Stimulated activated CD4-positive, alpha-beta T cell treated with anti-CD3 and anti-CD28 coated beads, Interleukin-1b, Interleukin-23, amount 100 ng/mL, for 24 hours (primary cell): ENCODE measurements at places on chromosomes 11 and 22.

GRCh38 chr11:102703826-102704493, 1.6 kb downstream of the MMP27 start:
- no peak for DNase-seq

- DNase-seq = no peak
Observed at GRCh38 chr22:44359496-44360110, 46.9 kb upstream of the SHISAL1 start.

DNA sequence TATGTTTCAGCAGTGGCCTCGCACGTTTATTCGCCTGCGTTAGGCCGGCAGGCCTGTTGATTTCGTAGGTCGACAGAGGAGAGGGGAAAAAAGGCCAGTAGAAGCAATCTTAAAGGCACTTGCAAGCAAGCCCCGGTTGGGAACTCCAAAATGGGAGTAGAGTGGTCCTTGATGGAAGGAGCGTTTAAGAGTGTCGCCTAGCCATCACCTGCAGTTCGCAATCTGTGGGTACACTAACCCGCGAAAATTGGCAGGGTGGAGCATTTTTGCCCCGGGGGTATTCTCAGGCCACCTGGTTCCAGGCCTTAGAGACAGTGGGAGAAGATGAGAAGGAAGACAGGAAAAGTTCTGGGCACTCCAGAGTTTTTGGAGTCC, 1.1 kb downstream of the EWSR1 start:
- no peak for DNase-seq

- DNase-seq = no peak
Observed at GRCh38 chr11:128857341-128857740, 9.8 kb downstream of the KCNJ1 start.

DNA sequence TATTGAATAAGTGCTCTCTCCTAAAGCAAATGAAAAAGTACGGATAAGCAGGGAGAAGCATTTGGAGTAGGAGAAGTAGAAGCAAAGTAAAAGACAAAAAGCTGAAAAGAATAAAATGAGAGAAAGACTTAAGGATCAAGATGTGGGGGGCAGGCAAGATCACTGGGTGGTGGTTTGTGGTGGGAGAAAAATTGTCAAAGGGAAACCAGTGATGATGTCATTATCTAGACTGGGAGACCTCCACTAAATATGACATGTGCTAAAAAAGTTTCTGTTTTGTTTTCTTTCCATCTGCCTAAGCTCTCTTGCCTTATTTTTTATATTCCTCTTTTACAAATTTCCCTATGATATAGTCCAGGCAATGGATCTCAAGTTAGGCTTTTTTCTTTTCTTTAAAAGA, 14.8 kb upstream of the MAML2 start:
- DNase-seq = no peak

DNA sequence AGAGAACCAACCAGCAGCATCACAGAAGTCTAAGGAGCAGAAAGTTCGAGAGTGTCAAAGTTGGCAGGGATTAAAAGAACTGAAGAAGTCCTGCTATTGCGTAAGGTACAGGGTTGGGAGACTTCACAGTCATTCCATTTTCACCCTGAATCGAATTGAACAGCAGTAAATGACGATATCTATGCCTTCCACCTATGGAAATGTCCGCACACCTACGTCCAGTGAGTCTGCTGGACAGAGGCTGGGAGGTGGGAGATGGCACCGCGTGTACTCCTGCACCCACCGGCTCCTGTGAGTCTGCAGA, 116.7 kb downstream of the MICAL3 start:
- no peak for DNase-seq

DNA sequence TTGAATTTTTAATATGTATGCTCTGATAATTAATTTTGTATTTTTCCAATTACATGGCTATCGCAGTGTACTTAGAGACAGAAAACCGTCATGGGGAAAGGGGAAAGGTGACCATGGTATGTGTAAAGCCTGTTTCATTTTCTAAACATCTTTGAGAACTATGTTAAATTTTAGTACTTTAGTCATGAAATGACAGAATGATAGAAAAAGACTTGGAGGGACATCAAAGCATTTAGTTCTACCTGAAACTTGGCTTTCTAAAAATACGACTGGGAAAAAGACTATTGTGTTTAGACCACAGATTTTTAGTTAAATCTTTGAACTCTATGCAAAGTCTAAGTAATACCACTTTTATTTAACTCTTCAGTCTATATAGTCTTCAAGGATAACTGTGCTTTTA, 54.1 kb downstream of the MAML2 start:
- no peak for DNase-seq

DNA sequence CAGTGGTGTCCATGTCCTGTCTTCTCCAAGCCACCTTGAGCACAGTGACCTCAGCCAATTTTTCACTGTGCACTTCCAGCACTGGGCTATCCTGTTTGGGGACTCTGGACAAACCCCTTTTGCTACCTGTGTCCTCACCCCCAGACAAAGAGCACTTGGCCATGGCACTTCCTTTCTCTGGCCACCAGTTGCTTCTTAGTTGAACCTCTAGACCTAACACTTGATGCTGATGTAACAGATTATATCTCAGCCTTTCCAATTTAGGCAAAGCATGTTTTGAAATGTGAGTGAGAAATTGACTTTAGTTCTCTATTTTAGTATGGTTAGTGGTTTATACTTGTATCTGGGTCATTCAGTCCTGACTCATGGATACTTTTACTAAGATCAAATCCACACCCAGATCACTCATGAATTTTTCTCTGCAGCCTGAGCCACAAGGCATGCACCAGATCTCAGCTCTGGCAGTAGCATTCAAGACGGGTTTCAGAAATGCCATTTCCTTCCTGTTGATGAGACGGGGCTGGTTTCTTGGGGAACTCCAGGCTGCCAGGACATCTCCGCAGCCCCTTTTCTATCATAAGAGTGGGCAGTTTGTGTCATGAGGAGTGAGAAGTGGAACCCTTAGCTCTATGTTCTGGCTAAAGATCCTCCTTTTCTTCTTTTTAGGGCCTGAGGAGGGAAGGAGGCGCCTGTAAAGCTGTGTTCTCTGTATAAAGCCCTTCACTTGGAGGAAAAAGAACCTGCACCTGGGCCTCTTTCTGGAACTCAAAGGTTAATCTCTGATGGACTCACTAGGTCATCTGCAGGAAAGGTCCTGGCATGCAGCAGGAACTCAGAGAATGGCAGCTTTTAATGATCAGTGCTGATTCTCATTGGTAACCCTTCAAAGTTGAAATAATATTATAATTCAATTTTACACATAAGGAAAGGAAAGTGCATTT, 185.6 kb upstream of the TENM4 start:
- no peak for DNase-seq

DNA sequence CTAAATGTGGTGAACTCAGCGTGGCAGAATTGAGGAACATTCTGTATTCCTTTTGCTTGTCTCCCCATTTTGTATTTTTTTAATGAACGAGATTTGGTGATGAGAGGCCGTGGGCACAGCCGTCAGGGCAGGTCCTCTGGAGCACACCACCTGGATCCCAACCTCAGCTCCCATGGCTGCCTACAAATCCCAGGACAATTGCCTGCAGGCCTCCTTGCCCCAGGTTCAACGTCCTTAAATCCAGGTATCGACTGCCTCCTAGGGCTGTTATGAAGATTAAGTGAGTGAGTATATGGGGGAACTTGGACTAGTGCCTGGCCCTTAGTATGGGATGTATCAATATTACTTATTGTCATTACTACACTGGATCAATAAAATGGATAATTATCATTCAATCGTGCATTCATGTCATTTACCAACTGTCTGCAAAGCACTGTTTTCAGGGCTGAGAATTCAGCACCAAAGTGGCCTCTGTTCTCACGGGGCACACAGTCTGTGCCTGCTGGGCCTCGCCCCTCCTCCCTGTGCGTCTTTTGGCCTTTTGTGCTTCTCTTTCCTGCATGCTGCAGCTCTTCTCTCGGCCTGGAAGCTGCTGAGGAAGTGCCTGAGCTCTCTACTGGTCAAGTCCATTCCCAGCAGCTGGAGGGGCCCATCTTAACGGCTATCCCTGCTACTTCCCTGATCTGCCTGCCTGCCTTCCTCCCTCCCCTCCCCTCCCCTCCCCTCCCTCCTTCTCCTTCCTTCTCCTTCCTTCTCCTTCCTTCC, 1343.7 kb downstream of the BRD1 start:
- no peak for DNase-seq

DNA sequence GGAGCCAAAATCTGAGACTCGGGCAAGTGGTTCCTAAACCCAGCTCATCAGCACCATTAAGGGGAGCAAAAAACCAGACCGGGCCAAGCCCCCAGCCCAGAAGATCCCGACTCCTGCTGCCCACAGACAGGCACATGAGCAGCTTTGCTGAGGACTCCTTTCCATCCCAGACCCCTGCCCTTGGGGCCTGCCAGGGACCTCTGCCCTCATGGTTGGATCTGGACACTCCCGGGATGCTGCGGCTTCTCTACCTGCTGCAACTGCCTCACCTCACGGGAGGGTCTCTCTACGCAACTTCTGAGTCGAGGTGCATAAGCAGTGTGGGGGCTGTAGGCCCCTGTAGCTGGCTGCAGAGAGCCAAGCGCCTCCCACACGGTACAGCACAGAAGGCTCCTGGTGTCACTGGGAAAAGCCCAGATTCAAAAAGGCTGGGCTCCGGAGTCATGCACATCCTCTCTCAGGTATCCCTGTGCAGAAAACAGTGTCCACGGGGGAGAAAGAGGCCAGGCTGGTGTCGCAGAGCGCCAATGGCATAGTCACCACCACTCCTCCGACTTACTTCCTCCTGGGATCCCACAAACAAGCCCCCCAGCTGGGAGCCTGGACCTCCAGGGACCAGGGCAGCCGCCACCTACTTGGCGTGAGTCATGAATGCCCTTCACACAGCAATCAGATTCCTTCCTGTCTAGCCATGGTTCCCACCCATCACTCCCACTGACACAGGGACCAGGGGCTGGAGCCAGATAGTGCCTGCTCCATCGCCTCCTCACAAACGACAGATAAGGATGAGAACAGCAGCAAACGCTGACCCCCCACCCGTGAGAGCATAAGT, 122.1 kb downstream of the BCR start:
- no peak for DNase-seq

- no peak for DNase-seq
Observed at GRCh38 chr11:77993902-77994301, 566 bp downstream of the INTS4 start.

DNA sequence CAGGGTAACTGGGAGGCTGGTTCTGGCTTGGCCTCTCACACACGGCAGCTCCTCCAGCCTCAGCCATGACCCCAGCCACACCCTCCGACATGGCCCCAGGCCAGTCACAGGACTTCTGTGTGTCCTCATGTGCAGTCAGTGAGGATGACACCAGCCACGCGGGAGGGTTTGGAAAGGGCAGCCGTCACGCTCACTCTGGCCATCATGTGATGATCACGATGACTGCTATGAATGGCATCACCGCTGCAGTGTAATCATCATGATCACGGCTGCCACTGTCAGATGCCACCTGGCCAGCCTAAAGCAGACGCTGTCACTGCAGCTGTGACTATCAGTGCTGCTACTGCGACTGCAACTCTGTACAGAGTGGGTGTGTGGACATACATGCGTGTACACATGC, 640.9 kb downstream of the BRD1 start:
- no peak for DNase-seq

DNA sequence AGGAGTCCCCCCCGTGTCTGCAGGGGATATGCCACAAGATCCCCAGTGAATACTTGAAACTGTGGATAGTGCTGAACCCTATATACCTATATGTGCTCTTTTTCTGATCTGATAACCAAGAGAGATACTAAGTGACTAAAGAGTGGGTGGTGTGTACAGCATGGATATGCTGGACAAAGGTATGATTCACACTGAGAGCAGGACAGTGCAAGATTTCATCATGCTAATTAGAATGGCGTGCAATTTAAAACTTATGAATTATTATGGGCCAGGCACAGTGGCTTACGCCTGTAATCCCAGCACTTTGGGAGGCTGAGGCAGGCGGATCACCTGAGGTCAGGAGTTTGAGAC, 90.2 kb upstream of the ALKBH3 start:
- no peak for DNase-seq

DNA sequence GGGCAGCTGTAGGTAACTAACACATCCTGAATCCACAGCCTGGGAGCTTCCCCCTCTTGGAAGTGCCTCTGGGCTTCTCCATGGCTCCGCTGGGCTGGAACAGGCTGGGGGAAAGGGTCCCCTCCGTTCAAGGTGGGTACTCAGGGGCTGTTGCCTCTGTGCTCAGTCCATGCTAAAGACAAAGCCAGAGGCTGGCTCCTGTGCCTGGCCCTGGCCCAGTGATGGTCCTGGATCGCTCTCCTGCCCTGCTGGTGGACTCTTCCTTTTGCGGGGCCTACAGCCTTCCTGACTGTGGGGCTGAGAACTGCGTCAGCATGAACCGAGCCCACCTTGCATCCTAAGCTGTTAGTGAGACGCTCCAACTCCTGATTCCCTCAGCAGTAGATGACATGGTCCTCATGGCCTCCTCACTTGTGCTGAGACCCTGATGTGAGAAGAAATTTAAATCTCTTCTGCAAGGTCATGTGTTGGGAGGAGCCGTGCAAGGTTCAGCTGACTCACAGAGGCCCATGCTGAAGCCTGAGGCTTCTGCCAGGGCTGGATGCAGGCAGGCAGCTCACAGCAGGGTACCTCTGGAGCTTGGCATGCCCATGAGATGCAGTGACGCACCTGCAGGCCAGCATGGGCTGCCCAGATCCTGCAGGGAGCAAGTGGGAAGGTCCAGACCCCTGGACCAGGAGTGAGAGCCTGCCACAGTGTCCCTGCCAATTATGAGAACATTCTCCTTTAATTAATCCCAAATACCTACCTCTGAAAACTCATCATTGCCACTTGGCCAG, 1285.5 kb downstream of the TBC1D22A start:
- DNase-seq = no peak

- DNase-seq = no peak
Observed at GRCh38 chr22:37378642-37379058, 48.6 kb downstream of the ELFN2 start.
